ENCODE measurements at places on chromosomes 3 and 15. TPM values are rescaled to one million over a fixed set of nuclear protein-coding genes. Genes with fewer than 3 reads are reported as not detected.

Gene RHOA
- total RNA-seq = 518 TPM

Gene CPN2
- total RNA-seq = not detected

Gene ZKSCAN7
- total RNA-seq = 2.9 TPM

Gene FEM1B
- total RNA-seq = 45.1 TPM

Gene SERINC4
- total RNA-seq = 0.21 TPM

Gene NOX5
- total RNA-seq = not detected

Gene LRRC49
- total RNA-seq = not detected

Gene ILDR1
- not detected for total RNA-seq

All from activated CD8-positive, alpha-beta T cell treated with anti-CD3 and anti-CD28 coated beads, Interleukin-2, amount 10 ng/mL, durations not matched to agents 7 days and 5 days (primary cell).